ENCODE measurements at places on chromosomes 16 and 17.

- no peak for DNase-seq
Observed at GRCh38 chr16:29743475-29743826, 2.3 kb downstream of the C16orf54 start.

- no peak for DNase-seq
Observed at GRCh38 chr17:72562615-72563188, 441.9 kb downstream of the SOX9 start.

- DNase-seq: no peak
Observed at GRCh38 chr16:54422569-54422978, 136.0 kb upstream of the IRX3 start.

DNA sequence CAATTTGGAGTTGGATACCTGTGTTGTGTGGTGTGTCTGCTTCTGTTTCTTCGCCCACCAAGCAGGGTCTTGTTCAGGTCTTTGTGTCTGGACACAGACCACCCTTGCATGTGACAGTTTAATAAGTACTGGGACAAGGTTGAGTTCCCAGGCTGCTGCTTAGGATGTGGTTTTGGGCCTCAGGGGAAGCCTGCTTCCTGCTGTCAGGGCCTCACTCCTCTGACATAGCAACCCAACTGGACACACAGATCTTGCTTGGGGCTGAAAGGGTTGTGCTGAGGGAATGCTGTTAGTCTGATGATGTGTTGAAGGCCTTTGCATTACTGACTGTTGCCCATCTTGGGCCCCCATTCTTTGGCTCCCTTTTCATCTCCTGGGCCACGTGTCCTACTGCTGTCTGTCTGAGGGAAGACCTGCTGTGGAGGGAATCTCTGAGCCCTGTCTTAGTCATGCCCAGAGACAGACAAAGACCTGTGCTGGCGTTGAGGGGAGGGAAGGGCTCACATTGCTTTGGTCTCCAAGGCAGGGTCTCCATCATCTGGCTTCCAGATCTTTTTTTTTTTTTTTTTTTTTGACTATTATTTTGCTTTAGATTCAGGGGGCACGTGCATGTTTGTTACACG, 4.7 kb upstream of the TGFB1I1 start:
- no peak for DNase-seq

- DNase-seq: no peak
Observed at GRCh38 chr16:56631832-56632155, 665 bp upstream of the MT1M start.

DNA sequence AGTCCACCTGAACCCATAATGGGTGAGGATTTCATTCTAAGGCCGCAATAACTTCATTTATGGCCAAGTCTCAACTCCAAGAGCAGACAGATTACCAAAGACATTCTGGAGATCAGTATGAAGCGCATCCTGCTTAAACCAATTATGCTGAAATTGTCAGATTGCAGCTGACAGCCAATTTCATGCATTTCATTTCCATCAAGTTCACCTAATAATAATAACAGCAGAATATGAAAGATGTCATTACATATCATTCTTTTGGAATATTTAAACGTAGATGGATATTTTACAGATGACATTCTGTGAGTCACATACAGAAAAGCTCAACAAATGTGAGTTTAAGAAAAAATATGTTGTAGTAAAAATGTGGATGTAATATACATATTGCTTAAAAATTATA, 54.9 kb upstream of the NACA2 start:
- DNase-seq: no peak

DNA sequence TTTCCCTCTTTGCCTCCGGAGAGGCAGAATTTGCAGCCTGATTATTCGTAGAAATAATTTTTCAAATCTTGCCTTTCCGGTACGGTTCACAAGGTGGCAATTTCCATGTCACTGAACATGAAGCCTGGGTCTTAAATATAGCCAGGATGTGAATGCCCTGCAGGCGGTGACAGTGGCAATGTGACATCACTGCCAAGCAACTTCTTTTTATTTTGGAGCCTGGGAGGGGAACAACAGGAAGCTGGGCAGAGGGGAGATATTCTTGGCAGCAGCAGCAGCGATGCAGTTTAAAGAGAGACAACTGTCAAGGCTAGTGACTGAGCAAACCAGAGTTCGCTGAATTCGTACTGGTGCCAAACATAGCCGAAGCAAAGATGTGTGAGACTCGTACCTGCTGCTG, 171.1 kb downstream of the SNX29 start:
- no peak for DNase-seq

- no peak for DNase-seq
Observed at GRCh38 chr17:60743282-60743681, 65.6 kb downstream of the BCAS3 start.

DNA sequence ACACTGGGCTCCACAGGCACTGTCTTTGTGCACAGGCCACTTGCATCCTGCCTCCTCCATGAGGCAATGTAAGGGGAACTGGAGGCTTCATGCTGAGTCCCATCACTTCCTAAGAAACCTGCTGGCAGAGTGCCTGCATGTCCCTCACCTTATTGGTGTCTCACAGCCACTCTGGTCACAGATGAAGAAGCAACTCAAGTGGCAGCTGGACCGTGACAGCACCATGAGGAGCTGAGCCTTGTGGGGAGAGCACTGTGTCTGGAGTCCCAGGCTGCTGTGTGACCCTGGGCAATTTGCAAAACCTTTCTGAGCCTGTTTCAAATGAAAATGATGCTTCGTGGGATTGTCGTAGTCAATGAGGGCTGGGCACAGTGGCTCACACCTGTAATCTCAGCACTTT, 19.5 kb downstream of the ANKRD40 start:
- DNase-seq: no peak

- DNase-seq: no peak
Observed at GRCh38 chr17:6046431-6046830, 23.7 kb upstream of the WSCD1 start.

- no peak for DNase-seq
Observed at GRCh38 chr17:19726631-19727376, 10.4 kb upstream of the SLC47A2 start.

DNA sequence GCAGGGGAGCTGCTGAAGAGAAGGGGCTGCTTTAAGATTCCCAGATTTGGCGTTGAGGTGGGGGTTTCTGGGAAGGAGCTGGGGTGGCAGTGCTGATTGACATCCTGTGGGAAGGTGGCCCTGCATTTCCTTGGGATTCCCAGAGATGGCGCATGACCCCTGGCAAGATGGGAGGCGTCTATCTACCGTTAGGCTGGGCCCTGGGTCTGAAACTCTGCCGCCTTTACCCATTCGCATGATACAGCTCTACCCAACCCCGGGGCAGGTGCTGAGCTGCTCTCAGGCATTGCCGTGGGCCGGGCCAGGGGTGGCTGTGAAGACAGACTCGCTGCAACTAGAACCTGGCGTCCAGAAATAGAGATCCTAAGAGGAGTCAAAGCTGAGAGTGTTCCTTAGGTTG, 9.9 kb upstream of the MVD start:
- no peak for DNase-seq

GRCh38 chr16:78639775-78640174, 540.3 kb downstream of the WWOX start:
- DNase-seq: no peak

DNA sequence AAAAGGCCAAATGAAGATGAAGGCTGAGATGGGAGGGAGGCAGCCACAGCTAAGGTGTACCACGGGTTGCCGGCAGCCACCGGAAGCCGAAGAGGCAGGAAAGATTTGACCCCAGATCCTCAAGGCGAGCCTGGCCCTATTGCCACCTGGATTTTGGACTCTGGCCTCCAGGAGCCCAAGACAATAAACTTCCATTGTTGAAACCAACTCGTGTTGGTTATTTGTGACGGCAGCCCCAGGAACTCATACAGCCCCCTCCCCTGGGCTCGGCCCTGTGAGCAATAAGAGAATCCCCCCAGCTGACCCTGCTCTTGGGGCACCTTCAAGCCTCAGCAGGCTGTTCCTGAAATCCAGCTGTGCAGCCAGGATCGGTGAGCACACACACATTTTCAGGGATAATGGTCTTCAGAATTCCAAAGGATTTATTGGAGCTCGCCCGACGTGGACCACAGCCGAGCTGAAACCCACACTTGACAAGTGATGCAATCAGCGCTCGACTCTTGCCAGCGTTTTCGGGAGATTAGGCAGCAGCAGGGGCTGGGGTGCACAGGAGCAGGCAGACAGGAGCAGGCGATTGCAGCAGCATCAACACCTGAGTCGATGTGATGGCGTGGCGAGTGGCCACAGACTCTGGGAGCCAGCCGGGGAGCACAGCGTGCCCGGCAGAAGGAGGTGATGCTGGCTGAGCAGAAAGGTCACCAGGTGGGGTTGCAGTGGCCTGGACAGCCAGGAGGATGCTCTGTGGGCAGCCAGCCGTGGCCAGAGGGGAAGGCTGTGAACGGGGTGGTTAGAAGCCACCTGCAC, 22.4 kb upstream of the CBX4 start:
- no peak for DNase-seq

- DNase-seq: no peak
Observed at GRCh38 chr16:71627731-71628181, 1.8 kb downstream of the MARVELD3 start.

DNA sequence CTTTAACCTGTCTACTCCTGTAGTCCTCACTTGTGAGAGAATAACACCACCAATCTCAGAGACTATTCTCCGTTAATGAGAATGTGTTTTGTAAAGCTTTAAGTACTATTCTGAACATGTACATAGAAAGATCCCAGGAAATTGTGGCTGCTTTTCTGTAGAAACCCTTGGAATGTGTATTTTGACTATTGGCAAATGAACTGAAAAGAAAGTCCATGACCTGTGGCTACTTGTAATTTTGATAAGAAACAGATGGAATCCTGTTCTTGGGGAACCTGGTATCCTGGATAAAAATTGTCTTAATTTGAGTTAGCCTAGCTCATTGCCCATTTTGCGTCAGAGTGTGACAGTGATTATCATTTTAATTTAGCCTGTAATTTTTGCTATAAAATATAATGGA, 9.1 kb downstream of the CTCF start:
- DNase-seq: no peak

DNA sequence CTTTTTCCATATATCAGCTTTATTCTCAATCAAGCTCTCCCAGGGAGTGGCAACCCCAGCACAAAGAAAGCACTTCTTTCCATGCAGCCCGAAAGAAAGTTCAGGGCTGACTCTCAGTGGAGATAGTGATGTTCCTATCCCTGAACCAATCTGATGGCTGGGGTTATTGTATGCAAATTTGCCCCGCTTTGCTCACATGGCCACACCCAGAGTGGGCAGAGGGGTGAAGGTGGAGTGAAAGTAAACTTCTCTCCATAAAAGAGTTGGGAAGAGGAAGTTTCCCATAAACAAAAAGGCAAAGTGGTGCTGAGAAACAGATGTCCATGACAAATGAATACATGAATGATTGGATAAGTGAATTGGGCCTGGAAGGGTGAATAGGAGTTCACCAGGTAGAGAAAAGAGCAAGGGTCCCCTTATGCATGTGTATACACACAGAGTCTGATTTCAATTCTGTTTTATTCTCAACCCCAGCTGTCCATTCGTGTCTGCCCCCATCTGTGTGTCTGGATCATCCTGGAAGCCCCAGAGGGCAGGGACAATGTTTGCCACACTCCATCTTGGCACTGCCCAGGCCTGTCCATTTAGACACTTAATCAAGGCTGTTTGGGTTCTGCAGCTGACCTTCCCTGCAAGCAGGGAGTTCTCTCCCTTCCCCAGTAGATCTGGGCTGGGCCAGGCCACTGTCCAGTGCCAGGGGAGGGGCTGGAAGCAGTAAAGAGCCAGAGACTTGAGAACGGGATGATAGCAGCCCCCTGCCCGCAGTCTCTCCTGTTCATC, 14.1 kb upstream of the NGFR start:
- DNase-seq: no peak

- no peak for DNase-seq
Observed at GRCh38 chr16:75624921-75625334, 1.8 kb upstream of the ADAT1 start.

DNA sequence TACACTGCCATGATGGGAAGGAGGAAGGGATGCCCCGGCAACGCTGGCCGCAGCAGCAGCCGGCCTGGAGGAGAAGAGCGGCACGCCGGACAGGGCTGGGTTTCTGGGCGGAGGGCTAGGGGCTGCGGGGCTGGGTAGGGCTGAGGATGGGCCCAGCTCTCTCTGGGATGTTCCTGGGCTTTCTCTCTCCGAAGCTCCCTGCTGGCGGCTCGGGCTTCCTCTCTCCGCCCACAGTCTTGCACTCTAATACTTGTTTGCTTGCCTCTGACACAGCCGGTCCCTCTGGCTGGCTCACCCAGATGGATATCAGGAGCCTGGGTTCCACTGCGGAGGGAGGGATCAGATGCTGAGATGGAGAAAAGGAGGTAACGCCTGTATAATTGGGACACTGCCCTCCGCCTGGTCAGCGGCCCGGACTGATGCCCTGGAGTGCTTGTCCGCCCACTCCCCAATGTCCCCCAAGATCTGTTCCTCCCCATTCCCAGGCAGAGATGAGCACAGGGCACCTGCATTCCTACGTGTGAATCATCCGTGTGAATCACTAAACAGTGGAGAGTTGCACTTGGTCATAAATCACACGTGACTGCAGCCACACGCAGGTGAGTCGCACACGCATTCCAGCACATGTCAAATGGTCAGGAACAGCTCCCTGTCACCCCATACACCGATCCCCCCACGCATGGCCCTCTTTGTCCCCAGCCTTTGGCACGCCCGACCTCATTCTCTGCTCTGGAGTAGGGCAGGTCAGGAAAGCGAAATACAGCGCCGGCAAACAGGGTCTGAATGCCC, at the start of gene ALOXE3:
Gene ALOXE3, minus strand, starts transcription at position 535 of the 789 bp plus-strand sequence. Its CDS starts 524 bp downstream, at position 11.
- DNase-seq: peak; percentile 41

- no peak for DNase-seq
Observed at GRCh38 chr16:74748616-74749026, 26.0 kb downstream of the FA2H start.

GRCh38 chr16:56267888-56268287, 76.6 kb downstream of the GNAO1 start:
- DNase-seq: no peak

- DNase-seq: peak; percentile 23
Observed at GRCh38 chr16:87829988-87830672, 39.2 kb downstream of the SLC7A5 start.

GRCh38 chr17:77189148-77189547, 48.4 kb downstream of the SEC14L1 start:
- no peak for DNase-seq

GRCh38 chr17:48055531-48056245, 7.5 kb downstream of the NFE2L1 start:
- DNase-seq: no peak

GRCh38 chr17:37605813-37606505, 3.3 kb downstream of the SYNRG start:
- no peak for DNase-seq

GRCh38 chr16:65546353-65546791, 424.5 kb upstream of the CDH11 start:
- no peak for DNase-seq

GRCh38 chr17:80221351-80222105, 1.3 kb downstream of the SLC26A11 start:
- no peak for DNase-seq

DNA sequence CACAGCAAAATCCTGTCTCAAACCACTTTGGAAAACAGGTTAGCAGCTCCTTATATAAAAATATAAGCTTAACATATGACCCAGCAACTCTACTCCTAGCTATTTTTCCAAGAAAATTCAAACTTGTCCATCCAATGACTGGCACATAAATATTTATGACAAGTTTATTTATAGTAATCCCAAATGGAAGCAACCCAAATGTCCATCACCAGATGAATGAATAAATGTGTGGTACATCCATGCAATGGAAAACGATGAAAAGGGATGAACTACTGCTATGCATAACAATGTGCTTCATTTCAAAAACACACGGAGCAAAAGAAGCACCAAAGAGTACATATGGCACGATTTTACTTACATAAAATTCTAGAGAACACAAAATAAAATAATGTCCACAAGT, 9.6 kb upstream of the KPNB1 start:
- DNase-seq: no peak

- peak; percentile 20 for DNase-seq
Observed at GRCh38 chr17:33667052-33667509, 374.0 kb upstream of the ASIC2 start.

GRCh38 chr16:82846806-82847205, 220.0 kb downstream of the CDH13 start:
- DNase-seq: no peak
